C1 segment of cervical spinal cord (tissue), 14 donors: ENCODE measurements at places on chromosomes 13 and 19.

DNA sequence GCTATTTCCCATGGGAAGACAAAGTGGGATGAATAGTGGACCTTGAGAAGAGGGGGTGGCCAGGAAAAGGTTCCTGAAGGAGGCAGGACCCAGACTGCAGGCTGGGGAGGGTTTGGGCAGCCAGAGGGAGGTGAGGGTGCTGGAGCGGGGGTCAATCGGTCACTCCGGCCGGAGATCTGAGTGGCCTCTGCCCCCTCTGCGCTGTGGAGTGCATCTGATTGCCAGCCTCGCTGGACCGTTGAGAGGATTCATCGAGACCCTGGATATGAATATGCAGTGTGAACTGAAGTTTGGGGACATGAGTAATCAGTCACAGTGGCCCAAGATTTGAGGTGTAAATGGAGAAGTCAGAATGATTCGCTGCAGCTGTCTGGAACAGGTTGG is 5.5 kb upstream of the ZNF580 start:
- no peak for DNase-seq

DNA sequence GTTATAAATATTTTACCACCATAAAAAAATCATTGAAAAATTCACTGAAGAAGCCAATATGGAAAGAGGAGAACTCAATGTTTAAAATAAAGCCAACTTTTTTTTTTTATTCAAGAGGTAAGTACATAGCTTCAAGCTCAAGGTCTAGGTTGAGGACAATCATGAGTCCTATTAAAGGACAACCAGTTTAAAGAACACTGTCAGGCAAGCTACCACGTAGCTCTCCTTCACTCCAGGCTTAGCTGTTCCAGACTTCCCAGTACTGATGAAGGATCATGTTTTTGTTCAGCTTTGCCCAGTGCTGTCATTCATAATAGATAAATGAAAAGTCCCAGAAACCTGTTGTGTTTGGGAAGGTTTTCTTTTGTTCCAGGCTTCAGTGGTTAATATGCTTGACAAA is 10.0 kb upstream of the MLNR start:
- no peak for DNase-seq

DNA sequence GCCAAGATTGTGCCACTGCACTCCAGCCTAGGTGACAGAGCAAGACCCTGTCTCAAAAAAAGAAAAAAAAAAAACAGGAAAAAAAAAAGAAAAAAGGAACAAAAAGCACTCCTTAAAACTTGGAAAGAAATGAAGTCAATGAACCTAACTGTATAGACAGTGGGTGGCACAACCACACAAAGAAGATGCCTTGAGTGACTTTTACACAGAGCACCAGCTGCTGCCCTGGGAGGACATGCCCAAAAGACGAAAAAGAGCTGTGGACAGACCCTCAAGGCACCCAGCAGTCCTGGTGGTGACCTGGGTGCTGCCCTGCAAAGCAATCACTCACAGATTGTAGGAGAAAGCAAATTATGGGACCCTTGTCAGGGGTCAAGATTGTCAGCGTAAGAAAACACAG is 5.9 kb upstream of the LAMP1 start:
- DNase-seq = no peak

DNA sequence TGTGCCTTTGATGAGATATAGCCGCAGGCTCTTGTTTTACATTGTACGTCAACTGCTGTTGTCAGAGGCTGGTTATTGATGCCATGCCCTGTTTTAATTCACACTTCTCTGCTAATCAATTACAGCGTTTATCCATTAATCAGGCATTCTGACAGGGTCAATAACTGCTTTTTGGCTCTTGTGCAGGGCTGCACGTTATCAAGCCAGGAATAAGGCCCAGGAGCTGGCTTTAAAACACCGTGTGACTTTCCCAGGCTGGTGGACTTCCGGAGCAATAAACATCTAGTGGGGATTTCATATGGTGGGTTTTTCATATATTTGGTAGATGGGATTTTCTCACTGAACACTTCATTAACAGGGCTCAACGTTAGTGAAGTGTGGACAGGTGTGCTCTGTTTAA is 221.7 kb downstream of the TM9SF2 start:
- no peak for DNase-seq

DNA sequence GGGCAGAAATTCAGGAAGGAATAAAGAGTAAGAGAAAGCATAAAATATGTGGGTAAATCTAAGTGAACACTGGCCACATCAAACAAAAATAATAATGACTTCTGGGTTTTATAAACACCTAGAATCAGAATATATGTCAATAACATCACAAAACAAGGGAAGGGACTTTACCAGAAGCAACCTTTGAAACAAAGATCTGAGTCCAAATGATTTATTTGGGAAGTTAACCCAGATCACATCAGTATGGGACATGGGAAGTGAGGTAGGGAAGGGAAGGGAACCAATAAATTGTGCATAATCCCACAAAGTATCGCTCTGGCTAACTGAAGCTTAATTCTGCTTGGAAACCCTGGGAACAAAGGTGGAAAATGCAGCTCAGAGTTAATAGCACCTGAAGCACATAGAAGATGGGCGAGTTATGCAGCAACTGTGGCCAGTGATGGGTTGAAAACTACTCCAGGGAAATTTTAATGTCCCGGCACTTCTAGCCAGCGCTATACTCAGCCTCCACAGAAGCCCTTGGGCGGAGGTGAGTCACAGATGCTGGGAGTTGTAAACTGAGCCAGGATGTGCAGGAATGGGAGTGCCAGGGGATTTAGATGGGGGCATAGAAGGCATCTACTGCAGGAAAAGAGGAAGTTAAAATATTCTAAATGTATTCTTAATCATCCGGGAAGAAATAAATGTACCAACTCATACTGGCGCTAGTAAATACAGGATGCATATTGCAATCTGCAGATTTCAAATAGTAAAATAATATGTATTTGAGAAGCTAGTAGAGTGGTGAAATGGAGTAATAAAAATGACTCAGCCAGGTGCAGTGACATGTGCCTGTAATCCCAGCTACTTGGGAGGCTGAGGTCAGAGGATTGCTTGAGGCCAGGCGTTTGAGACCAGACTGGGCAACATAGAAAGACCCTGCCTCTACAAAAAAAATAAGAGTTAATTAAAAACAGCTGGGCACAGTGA is 34.2 kb upstream of the CEBPG start:
- no peak for DNase-seq

DNA sequence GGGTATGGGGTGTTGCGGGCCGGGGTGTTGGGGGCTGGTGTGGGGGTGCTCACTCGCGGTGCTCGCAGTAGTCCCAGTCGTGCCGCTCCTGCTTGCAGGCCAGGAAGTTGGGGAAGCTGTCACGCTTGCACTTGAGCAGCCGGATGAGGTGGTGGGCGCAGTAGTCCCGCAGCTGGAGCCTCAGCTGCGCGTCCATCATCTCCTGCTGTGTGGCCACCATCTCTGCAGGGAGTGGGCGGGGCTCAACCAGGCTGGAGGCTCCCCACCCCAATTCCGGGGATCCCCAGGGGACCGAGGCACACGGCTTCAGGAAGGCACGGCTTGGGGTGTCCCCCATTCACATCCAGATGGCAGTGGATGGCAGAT is 5.2 kb downstream of the NDUFB7 start:
- no peak for DNase-seq

DNA sequence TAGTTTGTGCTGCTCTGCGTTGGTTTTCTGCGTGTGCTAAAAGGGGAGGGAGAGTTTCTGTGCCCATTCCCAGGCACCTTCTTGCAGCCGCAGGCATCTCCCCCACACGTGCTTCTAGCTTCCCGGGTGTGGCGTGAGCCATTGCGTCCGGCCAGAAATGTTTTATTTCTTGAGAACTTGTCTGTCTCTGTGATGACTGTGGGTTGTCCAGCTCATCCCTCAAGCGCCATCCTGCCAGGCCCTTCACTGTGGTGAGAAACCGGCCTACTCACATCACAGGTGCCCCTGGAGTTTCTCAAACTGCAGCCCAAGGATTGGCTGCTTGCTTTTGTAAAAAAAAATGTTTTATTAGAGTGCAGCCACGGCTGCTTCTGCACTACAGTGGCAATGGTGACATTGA is 24.2 kb downstream of the EPN1 start:
- DNase-seq = no peak

DNA sequence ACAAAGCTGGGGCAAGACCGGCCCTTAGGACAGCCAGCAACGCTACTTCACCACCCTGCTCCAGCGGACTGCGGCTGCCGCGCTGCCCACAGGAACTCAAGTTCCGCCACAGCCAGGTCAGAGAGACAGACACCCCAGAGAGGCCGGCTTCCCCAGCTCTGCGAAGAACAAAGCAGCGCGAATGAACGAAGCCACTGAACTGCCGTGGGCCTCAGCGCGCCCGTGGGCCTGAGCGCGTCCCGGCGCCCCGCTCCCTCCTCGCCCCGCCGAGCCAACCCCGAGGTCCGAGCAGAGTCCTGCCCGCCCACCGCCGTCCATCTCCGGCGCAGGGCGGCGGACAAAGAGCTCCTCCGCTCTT is 158.4 kb downstream of the RNF17 start:
- DNase-seq = no peak

- DNase-seq = no peak
These were observed 56.0 kb upstream of the DOCK9 start for GRCh38 chr13:99033814-99034213.

DNA sequence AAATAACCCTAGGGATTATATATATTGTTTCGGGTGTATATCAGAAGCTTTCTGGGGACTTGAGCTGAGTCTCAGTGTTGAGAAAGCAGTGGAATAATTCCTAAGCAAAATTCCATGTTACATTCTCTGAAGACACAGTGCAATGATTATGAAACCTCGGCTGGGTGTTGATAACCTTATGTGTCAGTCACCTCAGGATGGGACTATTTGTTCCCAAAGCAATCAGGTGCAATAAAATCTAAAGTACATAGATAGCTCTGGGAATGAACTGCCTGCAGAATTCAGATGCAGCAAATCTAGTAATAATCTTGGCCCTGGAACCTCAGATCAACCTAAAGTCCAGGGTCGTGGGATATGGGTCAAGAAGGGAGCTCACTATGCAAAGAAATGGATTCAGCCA is 53.0 kb downstream of the EDNRB start:
- DNase-seq = no peak

DNA sequence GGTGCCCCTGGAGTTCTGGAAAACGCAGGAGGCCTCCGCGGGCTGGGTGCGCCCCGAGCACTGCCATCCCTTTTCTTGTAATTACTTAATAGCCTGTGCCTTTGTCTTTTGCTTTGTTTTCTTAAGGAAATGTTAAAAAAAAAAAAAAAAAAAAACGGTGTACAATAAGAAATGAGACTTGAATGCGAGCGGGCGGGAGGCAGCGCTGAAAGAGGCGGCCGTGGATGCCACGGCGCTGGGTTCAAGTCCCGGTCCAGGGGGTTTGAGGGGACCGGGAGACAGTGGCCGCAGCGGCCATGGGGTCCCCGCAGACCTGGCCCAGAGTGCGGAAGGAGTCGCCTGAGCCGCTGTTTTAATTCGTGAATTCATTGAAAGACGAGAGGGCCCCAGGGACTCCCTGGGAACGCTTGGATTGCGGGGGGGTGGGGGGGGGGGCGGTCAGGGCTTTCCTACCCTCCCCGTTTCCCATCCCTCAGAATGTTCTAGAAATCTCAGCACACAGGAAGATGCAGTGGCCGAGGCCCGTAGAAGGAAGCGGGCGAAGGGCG is 349.2 kb upstream of the ARGLU1 start:
- DNase-seq = no peak
